GM12878 (cell line): ENCODE measurements at places on chromosomes 4 and X. TPM values are rescaled to one million over a fixed set of nuclear protein-coding genes. Genes with fewer than 3 reads are reported as not detected.

- no peak overlapping the region for H3K4me3 ChIP-seq
- no peaks in the 10 kb centered on the region for H3K4me1 ChIP-seq
- no peak overlapping the region for H3K27ac ChIP-seq
- H3K27me3 ChIP-seq: no peaks in the 10 kb centered on the region; the same call in 1 of the 2 replicates
Observed at GRCh38 chrX:135477576-135477975, 42.9 kb upstream of the INTS6L start.

GRCh38 chrX:95995583-95995982 lies 689.1 kb upstream of the DIAPH2 start:
- H3K4me3 ChIP-seq: no peak overlapping the region
- H3K4me1 ChIP-seq: no peaks in the 10 kb centered on the region

DNA sequence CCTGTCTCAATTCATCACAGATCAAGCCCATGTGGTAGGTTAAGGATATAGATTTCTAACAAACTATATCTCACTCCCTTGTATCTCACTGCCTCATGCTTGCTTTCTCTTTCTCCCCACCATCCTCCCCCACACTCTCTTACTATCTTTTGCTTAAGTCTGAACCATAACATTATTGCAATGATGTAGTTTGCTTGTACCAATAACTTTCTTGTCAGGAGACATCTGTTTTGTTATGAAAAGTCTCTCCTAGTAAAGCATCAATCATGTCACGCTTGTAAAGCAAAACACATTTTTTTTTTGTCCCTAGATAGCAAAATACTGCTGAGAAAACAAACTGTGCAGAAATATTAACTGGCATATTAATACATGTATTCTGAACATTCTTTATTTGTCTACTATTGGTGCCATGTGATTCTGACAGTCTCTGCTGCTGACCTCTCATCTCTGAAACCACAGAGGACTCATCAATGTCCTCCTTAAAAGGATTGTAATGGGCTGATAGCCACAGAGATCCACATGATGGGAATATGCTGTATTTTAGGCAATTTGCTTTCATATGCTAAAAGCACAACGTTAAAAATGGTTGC lies 217.5 kb downstream of the VEGFC start:
- no peaks in the 10 kb centered on the region for H3K4me1 ChIP-seq
- no peaks in the 10 kb centered on the region for H3K27me3 ChIP-seq
- no peak overlapping the region for H3K4me3 ChIP-seq
- H3K36me3 ChIP-seq: no peaks in the 10 kb centered on the region

GRCh38 chr4:88533088-88533790 lies 9.7 kb upstream of the PYURF start:
- no peaks in the 10 kb centered on the region for H3K36me3 ChIP-seq
- H3K27me3 ChIP-seq: no peaks in the 10 kb centered on the region
- no peak overlapping the region for H3K4me3 ChIP-seq

Gene ARHGAP24
- polyA plus RNA-seq: 0.15 and 0.70 TPM in 2 replicates

DNA sequence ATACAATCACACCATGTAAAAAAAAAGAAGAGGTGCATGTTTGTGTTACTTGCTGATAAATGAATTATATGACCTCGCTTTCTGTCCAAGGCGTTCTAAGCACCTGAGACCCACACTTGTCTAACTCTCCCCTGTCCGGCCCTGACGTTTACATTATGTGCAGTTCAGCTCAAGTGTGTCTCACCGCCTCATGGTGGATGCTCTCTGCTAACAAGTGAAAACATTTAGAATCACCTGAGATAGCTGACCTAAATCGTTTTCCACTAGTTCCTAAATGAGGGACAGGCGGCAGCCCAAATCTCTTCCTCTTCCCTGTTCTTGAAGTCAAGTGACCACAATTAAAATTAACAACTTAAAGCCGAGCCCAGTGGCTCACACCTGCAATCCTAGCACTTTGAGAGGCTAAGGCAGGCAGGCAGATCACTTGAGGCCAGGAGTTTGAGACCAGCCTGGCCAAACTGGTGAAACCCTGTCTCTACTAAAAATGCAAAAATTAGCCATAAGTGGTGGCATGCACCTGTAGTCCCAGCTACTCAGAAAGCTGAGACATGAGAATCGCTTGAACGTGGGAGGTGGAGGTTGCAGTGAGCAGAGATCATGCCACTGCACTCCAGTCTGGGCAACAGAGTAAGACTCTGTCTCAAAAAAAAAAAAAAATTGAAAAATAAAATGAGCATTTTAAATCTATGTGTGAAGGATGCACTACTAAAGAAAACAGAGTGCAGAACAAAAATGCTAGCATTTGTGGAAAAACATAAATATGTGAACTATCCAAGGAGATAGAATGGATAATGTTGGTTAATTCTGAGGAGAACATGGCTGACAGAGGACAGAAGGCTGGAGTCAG lies 3.9 kb upstream of the TIFA start:
- H3K36me3 ChIP-seq: no peaks in the 10 kb centered on the region
- no peak for DNase-seq
- H3K4me1 ChIP-seq: peaks cover 24% of the 10 kb centered on the region
- peak overlapping the region; percentile 99 for H3K27ac ChIP-seq
- no peaks in the 10 kb centered on the region for H3K27me3 ChIP-seq

Gene SH3D19
- polyA plus RNA-seq: 0.33 TPM in 1 of 2 replicates, not detected in the other

GRCh38 chr4:112531146-112531545 lies 15.2 kb upstream of the NEUROG2 start:
- DNase-seq: no peak
- no peaks in the 10 kb centered on the region for H3K27me3 ChIP-seq
- H3K4me1 ChIP-seq: no peaks in the 10 kb centered on the region
- no peak overlapping the region for H3K4me3 ChIP-seq

GRCh38 chr4:14518136-14518535 lies 484.1 kb upstream of the CPEB2 start:
- H3K36me3 ChIP-seq: no peaks in the 10 kb centered on the region
- no peaks in the 10 kb centered on the region for H3K4me1 ChIP-seq
- H3K27me3 ChIP-seq: no peaks in the 10 kb centered on the region
- no peak overlapping the region for H3K27ac ChIP-seq
- no peak for DNase-seq

Gene MAGEA2B
- not detected in 2 replicates for polyA plus RNA-seq

DNA sequence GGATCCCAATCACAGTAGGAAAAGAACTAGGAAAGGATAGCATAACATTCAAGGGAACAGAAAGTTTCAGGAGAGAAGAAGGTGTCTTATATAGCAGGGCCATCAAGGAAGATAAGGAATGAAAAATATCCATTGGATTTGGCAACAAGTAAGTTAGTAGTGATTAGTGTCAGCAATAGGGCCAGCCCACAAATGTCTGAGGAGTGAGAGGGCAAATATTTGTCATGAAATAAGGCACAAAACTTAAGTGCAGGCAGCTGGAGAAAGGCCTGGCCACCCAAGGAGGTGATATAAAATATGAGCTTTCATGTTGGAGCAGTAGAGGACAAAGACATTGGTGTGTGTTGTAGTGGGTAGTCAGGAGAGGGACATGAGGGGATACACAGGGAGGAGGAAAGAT lies 132.1 kb downstream of the COL4A6 start:
- H3K27ac ChIP-seq: no peak overlapping the region
- no peak overlapping the region for H3K4me3 ChIP-seq
- H3K36me3 ChIP-seq: no peaks in the 10 kb centered on the region
- no peaks in the 10 kb centered on the region; the same call in 1 of the 2 replicates for H3K27me3 ChIP-seq
- DNase-seq: no peak

Gene LPAR4
- not detected in 2 replicates for polyA plus RNA-seq

DNA sequence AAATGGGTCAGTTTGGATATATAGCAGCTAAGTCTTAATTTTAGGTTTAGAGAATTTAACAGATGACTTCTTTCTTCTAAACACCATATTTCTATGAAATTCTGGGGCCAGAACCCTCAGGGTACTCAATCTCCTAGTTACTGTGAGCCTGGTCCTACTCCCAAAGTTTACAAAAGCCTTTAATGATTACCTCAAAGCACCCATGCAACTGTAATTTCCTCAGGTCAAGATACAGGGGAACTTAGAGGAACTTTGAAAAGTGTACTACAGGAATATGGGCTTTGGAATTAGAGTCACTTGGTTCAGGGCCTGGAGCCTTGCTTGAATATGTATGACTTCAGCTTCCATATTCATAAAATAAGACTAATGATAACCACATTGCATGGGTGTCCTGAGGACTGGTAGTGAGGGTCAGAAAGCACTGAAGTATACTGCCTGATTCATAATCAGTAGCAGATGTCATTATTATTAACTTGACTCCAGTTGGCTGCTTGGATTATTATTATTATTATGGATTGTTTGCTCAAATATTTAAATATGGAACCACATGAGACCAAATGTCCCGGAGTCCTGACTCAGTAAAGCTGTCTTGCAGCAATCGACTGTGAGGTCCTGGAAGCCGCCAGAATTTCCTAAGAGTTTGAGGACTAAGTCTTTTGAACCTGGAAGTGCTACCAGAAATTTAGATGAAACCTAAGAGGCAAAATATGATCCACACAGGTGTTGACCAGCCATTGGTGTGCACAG lies 2.0 kb upstream of the ADH7 start:
- H3K27me3 ChIP-seq: no peaks in the 10 kb centered on the region
- no peak for DNase-seq
- no peaks in the 10 kb centered on the region for H3K4me1 ChIP-seq

GRCh38 chr4:57102050-57102624 lies 8.0 kb downstream of the IGFBP7 start:
- DNase-seq: no peak
- no peaks in the 10 kb centered on the region for H3K36me3 ChIP-seq
- H3K27ac ChIP-seq: no peak overlapping the region
- no peak overlapping the region for H3K4me3 ChIP-seq

DNA sequence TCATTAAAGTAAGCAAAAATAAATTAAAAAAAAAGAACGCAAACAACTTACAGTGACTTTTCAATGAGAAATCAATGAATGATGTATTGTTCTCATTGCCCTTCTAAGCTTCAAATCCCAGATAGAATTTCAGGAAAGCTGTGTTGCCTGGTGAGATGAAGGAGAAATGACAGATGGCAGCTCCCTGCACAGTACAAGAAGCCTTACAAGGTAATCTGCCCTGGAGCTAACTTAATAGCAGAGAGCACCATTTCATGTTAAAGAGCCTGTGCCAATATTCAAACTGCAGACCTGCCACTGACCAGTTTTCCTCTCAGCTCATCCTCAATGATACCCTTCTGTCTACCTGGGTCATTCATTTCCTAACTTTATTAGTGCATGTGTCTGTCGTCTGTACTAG lies 54.0 kb downstream of the GC start:
- H3K27ac ChIP-seq: no peak overlapping the region
- H3K4me3 ChIP-seq: no peak overlapping the region
- no peaks in the 10 kb centered on the region for H3K27me3 ChIP-seq
- no peaks in the 10 kb centered on the region for H3K36me3 ChIP-seq
- no peaks in the 10 kb centered on the region for H3K4me1 ChIP-seq
- no peak for DNase-seq

- no peak for DNase-seq
- H3K36me3 ChIP-seq: no peaks in the 10 kb centered on the region
- no peak overlapping the region for H3K27ac ChIP-seq
- no peak overlapping the region for H3K4me3 ChIP-seq
- H3K27me3 ChIP-seq: no peaks in the 10 kb centered on the region
Observed at GRCh38 chr4:40317916-40318658, 17.0 kb upstream of the CHRNA9 start.
